Activated CD4-positive, alpha-beta T cell treated with anti-CD3 and anti-CD28 coated beads for 1 hour (primary cell): ENCODE measurements at places on chromosomes 2 and 18.

GRCh38 chr2:190948671-190949070, 65.3 kb downstream of the STAT1 start:
- no peak for DNase-seq

GRCh38 chr2:150234787-150235446, 252.6 kb downstream of the RND3 start:
- no peak for DNase-seq

DNA sequence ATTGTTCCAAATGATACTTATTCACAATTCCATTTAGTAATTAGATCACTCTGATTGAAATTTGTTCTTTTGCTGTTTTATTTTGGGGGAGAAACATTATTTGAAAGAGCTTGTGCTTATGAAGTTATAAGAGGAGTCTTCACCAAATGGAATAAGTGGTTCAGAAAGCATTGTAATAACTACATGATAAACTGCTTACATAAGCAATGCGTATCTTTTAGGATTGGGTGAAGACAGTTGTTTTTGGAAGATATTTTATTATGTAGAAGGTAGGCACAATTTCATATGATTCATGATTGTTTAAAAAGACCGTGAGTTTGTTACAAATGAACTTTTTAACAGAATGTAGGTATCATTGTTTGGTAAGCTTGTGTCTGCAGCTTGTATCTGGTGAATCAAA, 14.5 kb downstream of the ZNF638 start:
- DNase-seq, result no peak

GRCh38 chr2:142316049-142316448, 185.2 kb upstream of the LRP1B start:
- no peak for DNase-seq

GRCh38 chr2:240840435-240841060, 20.5 kb upstream of the KIF1A start:
- DNase-seq, result no peak

DNA sequence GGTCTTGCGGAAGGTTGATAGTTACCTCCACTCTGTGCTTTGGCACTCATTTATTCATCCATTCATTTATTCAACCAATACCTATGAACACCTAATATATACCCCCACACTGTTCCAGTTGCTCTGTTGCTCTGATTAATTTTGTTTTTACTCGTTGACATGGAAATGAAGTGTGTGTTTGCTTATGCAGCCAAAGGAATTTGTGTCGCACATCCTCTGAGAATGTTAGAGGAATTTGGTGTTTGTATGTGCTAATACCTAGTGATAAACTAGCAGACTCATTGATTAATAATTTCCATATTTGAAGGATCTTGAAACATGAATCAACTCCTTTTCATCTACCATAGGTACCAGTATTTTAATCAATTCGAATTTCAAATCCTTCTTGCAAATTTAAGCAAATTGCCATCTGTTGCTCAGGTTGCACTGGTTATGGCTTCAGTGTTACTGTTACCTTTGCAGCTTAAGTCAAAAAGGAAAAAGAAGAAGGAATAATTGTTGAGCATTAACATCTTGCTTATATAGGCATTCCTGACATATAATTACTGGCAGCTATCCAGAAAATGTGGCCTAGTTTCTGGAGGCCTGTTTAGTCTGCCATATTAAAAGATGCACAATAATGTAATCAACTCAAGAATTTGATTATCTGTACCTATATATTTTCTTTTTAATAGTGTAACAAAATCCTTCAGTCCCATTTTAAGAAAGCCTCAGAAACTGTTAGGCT, 25.7 kb upstream of the CRIM1 start:
- no peak for DNase-seq

GRCh38 chr18:25669741-25670140, 317.8 kb upstream of the ZNF521 start:
- no peak for DNase-seq

GRCh38 chr2:74301262-74301661, 42.0 kb downstream of the SLC4A5 start:
- no peak for DNase-seq

DNA sequence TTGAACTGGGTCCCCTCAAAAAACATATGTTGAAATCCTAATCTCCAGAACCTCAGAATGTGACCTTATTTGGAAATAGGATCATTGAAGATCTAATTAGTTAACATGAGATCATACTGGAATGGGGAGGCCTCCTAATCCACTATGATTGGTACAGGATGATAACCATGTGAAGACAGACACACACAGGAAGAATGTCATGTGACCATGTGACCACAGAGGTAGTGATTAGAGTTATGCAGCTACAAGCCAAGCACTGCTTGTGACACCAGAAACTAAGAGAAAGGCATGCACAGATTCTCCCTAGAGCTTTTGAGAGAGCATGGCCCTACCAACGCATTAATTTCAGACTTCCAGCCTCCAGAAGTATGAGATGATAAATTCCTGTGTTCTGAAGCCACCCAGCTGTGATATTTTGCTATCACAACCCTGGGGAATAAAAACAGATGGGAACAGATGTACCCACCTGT, 47.0 kb upstream of the TGIF1 start:
- no peak for DNase-seq

DNA sequence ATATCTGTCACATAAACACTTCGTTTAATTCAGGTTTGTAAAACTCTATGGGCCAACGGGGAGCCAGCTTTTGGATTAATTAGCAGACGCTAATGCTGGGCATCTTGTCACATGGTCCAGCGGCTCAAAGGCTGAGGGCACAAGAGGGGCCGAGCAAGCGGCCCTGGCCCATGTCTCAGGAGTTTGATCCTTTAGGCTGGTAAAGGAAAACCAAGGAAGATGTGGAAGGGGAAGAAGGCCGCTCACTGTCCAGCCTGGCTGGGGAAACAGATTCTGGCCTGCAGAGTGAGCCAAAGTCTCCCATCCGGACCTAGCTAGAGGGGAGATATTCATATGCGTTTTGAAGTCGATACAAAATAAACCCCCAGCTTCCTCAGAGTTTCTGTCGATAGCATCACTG, 248.6 kb upstream of the SIX2 start:
- no peak for DNase-seq

DNA sequence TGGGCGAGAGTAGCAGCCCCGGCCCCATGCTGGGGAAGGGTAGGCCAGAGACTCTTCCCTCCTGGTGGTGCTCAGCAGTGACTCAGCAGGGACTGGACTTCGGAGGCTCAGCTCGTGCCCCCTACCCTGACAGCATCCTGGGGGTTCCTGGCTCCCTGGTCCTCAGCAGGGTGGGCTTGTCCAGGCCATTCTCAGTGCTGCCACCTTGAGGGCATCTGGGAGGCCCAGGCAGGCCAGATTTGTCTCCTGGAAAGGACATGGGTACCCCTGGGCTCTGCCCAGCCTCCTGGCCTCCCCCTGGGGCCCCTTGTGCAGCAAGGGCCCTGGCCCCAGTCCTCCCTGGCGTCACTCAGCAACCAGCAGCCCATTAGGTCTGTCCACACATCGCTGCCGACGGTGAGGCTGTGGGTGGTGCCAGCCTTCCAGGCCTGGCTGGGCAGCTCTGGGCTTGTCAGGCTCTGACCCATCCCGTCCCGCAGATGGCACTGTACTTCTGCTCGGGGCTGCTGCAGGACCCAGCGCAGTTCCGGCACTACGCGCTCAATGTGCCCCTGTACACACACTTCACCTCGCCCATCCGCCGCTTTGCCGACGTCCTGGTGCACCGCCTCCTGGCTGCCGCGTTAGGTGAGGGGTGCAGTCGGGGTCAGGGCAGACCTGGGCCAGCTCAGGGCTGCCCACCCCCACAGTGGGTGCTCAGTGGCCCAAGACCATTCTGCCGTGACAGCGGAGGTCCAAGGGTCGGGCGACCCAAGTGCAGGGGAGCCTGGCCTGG, 45.0 kb upstream of the ALPP start:
- no peak for DNase-seq

DNA sequence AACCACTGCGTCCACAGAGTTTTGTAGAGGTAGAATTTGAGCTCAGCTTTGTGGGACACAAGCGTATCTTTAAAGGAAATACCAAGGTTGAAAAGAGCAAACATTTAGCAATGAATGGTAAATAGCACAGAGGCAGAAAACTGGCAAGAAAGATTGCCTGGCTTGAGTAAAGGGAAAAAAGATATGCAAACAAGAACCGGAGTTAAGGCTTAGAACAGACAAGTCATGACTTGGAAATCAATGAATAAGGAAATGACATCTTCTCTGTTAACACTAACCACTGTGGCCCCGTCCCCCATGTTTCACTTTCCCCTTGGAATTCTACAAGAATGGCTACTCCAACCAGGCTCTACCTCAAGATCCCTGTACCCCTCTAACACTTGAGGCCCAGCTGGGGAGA, 3.8 kb downstream of the STAM2 start:
- no peak for DNase-seq

DNA sequence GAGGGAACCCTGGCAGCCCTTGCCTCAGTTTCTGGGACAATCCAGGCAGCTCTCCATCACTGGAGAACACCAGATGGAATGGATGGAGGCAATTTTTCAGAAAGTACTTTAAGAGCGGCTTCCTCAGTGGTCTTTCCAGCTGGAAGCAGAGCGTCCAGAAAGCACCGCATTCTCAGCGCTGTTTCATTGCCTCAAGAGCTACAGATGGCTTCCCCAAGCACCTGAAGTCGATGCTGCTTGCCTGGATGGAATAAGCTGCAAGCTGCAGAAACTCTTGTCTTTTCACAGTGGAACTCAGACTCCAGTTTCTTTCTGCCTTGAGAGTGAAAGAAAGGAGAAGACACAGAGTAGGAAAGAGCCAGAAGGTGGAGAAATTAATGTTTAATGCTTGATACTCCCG, 766.9 kb downstream of the TDRD15 start:
- no peak for DNase-seq

DNA sequence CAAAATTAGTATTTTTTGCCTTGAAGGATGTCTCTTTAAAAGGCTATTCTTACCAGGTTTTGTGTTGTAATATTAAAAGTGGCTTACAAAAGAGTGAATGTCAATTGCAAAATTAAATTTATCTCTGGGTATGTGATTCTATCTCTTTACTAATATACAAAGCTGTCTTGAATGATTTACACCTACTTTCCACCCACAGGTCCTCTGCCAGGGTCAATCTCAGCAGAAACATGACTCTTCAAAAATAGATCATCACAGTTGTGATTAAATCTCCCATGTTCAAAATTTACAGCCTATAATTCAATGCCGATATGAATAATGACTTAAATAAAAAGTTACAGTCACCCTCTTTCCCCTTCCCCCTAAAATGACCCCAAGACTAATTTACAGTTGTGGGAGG, 78.8 kb downstream of the SLC8A1 start:
- no peak for DNase-seq

DNA sequence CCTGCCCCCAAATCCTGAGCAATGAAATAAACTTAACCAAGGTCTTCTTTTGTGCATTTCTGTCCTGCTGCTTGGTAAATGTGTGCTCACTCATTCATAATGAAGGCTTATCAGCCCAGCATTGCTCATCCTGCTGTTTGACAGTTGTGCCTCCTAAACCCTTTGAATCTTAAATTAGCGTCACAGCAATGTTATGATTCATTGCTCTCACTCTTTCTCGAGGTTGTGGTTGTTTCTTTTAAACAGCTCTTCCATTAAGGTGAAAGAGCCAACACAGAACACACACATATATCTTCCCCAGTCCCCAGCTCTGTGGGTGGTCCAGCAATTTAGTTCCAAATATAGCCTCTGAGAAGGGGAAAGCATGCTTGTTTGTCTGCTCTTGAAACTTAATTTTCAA, 84.0 kb downstream of the EVA1A start:
- no peak for DNase-seq

GRCh38 chr2:72803626-72804320, 22.1 kb downstream of the EXOC6B start:
- no peak for DNase-seq

GRCh38 chr2:106192752-106193689, 1.1 kb downstream of the UXS1 start:
- DNase-seq, result peak; percentile 23

DNA sequence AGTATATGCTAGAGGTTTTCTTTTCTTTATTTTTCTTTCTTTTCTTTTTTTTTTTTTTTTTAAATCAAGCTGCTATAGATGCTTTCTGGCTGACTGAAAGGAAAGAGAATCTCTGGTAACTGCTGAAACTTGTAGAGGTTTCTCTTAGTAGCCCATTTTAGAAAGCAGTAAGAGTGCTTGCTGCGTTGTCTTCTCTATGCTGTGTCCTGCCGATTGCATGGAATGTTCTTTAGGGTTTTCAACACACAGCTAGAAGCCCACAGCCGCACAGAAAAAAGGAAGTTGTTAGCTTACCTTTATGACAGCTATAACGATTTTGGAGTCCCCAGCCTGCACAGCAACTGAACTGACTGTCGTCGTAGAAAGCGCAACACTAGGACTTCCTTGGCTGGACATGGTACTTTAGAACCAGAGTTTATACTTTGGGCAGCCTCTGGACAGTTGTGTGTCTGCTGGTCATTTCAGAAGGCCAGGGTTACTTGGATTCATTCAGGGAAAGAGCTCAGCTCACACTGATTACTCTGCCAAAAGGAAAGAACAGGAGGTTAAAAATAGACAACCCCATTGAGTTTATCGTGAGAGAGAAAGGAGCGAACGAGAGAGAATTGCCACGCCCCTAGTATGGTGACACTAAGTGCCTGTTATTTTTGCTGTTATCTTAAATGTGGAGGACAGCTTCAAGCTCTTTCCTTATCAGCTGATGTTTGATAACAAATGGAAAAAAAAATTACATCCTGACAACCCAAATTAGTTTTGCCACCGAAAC, at the start of gene CCDC141:
Gene CCDC141, minus strand, starts transcription at position 592 of the 766 bp plus-strand sequence. Its CDS starts 196 bp downstream, at position 396.
- no peak for DNase-seq

GRCh38 chr2:54772531-54772930, 49.1 kb downstream of the EML6 start:
- no peak for DNase-seq

DNA sequence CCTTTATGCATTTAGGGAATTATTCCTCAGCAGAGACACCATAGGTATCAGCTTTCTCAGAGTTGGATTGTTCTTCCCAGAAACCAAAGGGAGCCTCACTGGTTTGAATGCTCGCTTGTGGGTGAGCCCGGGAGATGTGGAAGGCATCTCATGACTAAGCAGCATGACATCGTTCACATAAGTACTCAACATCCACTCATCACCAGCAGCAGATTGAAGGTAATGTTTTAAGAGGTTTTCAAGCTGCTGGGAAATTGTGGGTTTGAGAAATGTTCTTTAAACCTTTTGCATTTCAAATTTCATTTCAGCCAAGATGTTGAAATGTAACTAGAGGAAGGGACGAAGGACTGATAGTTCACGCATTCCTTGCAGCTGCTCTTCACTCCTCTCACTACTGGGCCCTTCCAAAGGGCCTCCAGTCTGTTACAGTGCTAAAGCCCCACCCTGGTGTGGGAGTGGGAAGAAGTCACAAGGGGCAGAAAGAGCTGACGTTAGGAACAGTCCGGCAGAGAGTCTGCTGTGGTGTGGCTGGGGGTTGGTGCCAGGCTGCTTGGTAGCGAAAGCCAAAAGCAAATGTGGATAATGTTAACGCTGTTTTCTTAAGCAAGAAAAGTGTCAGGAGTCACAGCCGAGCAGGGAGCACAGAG, 324.5 kb upstream of the EPHA4 start:
- DNase-seq, result no peak

- DNase-seq, result no peak
Measured at GRCh38 chr2:105621038-105621437, 123.7 kb upstream of the NCK2 start.

- DNase-seq, result no peak
Measured at GRCh38 chr18:54254265-54254758, 15.0 kb upstream of the POLI start.
